Activated T-cell treated with anti-CD3 and anti-CD28 coated beads, Interleukin-2, amount 50 U/mL, for 4 hours (primary cell): ENCODE measurements at places on chromosomes 5 and 9. TPM values are rescaled to one million over a fixed set of nuclear protein-coding genes. Genes with fewer than 3 reads are reported as not detected.

MLANA gene
- total RNA-seq = not detected

DNA sequence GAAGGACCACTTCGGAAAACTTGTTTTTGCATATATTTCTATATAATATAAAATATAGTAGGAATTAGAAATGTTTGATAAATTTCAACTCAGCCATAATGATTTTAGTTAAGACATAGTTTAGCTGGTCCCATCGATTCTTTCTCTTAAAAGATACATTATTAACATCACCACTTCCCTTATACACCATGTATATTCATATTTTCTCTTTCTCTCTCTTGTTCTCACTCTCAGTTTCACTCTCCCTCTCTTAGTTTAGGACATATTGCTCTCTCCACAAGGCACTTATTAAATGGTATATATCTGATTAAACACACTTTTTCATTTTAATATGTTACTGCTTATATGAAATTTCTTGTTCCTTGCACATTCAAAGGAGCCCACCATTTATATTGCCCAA is 90.1 kb upstream of the RASEF start:
- DNase-seq = no peak

DOK3 gene
- 8.2 TPM for total RNA-seq

SLC6A18 gene
- not detected for total RNA-seq
